NCI-H69 (cell line): ENCODE measurements at places on chromosomes 16 and 17.
A peak's percentile ranks its signal among the peaks of the same experiment; 100 is the strongest.

DNA sequence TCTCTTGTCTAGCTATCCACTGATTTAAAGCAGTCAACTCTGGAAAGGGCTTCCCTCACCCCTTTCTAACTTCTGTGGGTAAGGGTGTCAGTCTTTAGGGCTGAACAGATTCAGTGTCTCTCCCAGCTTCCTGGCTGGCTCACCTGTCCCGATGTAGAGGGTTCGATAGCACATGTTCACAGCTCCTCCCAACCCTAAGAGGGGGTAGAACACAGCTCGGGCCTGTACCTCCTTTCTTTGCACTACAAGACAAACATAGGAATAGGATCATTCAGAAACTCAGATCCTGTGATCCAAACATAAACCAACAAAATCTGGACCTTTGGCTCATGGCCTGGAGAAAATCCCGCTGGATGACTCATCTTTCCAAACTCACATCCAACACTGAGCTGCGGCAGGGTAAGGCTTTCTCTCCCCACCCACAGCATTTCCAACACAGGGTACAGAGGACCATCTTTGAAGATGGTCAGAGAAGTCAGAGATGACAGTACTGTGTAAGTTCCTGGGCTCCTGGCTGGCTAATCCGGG lies 5.8 kb upstream of the DHRS13 start:
- no peak for DNase-seq

- DNase-seq, result peak; percentile 16
Observed at GRCh38 chr16:64762211-64762610, 359.7 kb downstream of the CDH11 start.

DNA sequence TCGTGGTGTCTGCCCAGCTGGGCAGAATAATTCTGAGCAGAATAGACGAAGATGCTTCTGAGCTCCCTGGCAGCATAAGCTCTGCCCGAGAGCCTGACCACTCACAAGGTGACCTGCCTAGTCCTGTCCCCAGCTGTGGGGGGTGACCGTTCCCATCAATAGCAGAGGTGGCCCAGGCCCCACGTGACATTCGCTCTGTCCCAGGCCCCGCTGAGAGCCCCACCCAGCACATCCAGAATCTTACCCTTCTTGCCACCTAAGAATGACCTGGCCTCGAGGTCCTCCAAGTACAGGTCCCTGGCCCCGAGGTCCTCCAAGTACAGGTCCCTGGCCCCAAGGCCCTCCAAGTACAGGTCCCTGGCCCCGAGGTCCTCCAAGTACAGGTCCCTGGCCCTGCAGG lies 695 bp upstream of the TMEM204 start:
- DNase-seq, result no peak

GRCh38 chr17:68731465-68731864 lies 130.3 kb upstream of the FAM20A start:
- no peak for DNase-seq

DNA sequence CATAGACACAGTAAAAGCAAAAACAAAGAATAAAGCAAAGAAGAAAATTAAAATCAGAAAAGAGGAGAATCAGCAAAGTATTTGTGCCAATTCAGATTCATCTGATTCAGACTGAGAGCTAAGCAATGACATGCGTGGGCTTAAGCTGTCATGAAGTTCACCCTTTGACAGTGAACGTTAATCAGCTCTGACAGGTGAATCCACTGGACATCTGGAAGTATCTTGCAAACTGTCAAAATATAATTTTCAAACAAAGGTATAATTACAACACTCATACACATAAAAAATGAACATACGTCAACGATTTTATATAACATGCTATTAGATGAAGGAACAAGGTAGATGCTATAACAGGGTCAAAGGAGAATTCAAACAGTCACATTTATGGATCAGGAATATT lies 596.3 kb upstream of the SALL1 start:
- DNase-seq, result peak; percentile 56

DNA sequence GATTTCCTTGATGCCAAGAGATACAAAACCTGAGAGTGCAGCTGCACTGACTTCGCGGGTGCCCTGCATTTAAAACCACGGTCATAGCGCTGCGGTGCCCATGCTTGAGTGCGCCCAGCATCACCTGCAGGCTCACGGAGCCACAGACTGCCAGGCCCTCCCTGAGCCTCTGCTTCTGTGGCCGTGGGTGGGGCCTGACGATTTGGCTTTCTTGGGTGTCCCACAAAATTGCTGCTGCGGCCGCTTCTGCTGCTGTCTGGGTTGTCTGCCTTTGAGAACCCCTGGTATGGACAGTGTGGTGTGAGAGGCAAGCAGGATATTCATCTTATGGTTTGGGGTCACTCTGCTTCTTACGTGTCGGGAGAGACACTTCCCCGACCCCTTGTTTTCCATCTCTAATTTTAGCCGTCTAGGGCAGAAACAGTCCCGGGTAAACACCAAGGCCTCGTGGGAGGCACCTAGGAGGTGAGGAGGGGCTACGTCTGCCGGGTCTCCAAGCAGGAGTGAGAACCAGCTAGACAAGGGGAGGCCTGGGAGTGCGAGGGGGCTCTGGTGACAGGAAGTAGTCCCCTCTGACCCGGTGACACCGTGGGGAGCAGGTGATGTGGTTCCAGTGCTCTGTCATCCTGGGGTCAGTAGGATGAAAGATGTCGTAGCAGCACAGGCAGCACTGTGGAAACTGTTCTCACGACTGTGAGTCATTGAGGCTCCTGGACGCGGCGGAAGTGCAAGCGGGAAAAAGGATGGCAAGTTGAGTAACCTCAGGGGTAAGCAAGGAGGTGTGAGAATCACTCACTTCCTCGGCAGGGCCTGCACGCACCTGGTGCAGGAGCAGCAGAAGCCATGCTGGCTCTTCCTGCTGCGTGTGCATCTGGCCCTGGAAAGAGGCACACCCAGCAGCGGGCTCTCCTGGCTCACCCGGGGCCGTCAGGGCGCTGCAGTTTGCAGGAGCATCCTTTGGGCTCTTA lies 176.3 kb downstream of the RPTOR start:
- peak; percentile 90 for DNase-seq

DNA sequence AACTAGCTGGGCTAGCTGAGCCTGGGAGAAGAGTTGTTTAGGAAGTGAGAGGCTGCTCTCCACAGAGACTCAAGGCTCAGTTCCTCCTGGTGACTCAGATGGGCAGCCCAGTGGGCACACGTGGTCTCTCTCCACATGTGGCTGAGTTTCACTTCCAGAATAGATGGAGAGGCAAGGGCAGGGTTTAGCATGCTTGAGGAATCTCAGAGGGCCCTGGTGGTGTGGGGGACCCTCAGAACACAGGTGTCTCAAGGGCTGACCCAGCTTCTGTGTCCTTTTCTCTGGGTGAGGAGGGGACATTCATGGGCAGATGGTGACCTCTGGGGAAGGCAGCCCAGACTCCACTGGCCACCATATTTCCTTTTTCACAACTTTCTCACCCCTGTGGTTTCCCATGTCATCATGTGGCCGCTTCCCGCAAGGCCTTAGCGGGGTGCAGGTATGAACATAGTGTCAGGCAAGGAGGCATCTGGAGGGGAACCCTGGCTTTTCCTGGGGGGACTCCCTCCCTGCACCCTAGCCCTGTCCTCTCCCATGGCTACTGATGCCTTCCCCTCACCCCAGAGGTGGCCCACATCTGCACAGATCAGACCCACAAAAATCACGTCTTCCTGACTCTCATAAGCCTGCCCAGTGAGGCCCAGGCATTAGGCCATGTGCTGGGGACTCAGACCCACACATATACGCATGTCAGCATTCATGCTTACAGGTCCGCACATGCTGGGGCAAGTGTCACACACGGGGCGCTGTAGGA lies 3.3 kb downstream of the GRN start:
- DNase-seq, result no peak

DNA sequence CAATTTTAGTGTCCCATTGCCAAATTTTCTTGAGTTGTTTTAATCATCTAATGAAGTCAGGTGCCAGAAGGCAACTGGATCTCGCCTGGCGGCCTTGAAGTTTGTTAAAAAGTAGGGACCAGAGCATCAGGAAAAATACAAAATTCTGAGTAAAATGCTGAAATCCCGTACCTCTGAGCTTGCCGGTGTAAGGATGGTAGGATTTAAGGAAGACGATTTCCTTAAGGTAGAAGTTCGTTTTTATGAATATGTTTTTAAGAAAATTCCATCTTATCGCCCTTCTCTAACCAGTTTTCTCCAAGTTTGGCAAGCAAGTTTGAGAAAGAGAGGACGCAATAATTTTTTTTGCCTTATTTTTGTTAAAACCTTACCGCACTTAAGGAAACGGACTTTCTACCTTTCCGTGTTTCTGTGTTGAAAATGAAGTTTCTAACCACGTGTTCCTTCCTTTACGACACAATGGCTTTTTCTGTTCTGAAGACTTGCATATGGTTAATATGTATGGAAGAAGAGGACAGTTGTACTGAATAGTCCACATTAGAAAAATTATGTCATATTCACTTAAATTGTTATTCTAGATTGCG lies 748 bp downstream of the ATF7IP2 start:
- DNase-seq, result no peak

- no peak for DNase-seq
Observed at GRCh38 chr17:65185668-65186382, 48.7 kb downstream of the RGS9 start.

DNA sequence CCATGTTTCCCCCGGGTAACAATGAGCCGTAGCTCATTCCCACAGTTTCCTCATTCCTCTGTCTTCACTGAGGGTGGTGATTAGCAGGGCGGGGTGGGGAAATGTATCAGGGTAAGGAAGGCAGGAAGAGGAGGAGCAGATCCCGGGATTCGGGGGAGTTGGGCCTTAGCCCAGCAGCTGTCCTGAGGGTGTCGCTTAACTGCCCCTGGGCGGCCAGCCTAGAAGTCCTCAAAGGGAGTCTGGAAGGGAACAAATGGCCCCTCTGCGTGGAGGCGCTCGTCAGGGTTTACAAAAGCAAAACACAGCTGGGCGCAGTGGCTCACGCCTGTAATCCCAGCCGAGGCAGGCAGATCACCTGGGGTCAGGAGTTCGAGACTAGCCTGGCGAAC lies 14.3 kb downstream of the MLYCD start:
- DNase-seq, result peak; percentile 48

GRCh38 chr17:75875940-75876189 lies 2.5 kb downstream of the TRIM47 start:
- DNase-seq, result no peak

GRCh38 chr17:56110463-56111135 lies 42.7 kb upstream of the ANKFN1 start:
- DNase-seq, result peak; percentile 36

- DNase-seq, result no peak
Observed at GRCh38 chr17:7710301-7710700, 5.3 kb downstream of the EFNB3 start.

- no peak for DNase-seq
Observed at GRCh38 chr16:6104428-6104827, 1006.8 kb upstream of the EEF2KMT start.

GRCh38 chr16:79573884-79574283 lies 26.7 kb downstream of the MAF start:
- no peak for DNase-seq

DNA sequence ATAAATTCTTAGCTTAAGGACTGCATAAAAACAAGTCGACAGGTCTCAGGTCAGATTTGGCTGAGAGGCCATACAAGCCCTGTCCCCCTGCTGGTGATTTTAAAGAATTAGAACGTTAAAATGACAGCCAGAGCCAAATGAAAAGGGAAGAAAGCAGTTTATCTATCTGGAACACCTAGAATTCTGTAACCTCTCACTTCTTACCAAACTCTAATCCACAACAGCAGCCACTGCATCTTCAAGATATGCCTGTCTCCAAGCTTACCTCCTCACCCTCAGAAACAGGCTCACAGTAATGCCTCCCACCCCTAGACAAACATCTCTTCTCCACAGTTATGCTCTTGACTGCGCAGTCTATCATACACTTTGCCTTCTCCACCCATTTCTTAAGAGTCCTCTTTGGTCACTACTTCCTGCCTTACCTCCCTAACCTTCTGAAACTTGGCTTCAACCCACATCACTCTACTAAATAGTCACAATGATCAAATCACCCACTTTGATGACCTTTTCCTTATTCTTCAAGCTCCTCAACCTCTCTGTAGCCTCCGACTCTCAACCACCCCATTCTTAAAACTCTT lies 14.2 kb downstream of the ANKFY1 start:
- DNase-seq, result peak; percentile 23

GRCh38 chr17:54608634-54609155 lies 292.0 kb upstream of the TOM1L1 start:
- DNase-seq, result no peak

DNA sequence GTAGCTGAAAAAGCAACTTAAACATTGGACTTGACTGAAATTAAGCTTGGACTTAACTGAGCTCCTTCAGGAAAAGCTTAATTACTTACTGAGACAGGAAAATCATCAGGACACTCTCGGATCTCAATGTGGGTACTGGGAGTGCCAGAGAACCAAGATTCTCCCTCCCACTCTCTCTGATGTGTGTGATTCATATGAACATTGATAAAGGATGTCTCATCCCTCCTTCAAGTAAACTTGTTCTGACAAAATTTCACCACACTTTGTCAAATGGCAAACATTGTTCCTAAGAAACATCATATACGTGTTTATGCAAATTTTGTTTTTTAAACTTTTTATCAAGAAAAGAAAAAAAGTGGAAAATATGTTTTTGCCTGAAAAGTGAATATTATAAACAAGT lies 4.1 kb upstream of the SLFN5 start:
- DNase-seq, result no peak

GRCh38 chr16:31036691-31037090 lies 3.3 kb downstream of the STX4 start:
- DNase-seq, result no peak

- no peak for DNase-seq
Observed at GRCh38 chr16:67181346-67181745, 2.4 kb downstream of the MATCAP1 start.

GRCh38 chr16:76387994-76388393 lies 110.8 kb downstream of the CNTNAP4 start:
- DNase-seq, result no peak

GRCh38 chr16:88747588-88748301 lies 37.3 kb downstream of the PIEZO1 start:
- peak; percentile 69 for DNase-seq

DNA sequence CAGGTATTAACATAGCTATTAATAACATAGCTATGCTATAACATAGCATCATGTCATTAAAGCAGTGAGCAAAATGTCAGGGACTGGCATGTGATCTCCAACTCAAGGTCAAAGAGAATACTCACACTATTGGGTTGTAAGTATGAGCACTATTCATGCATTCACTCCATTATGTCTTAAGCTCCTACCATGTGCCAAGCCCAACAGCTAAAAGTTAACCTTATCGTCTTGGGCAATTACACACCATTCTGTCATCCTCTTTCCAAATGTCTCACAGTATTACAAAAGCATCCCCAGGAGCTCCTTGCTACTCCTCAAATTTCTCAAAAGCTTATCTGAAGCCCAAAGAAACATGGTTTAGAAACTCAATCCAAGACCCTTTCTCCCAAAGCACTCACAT lies 22.0 kb upstream of the NOG start:
- no peak for DNase-seq

DNA sequence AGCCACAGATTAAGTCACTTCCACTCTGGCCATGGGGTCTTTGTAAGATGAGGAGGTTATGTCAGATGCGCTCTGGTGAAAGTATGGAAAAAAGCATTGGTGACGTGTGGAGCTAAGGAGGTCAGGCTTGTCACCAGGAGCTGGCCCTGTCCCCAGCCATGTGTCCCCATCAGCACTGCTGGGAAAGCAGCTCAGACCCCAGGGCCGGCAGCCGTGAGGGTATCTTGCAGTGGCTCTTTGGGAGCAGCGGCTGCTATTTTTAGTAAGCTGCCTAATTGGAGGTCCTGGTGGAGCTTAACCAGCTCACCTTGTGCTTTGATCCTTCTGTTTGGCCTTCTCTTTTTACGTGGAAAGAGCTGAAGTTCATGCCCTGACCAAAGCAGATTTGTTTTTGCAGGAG lies 60.9 kb downstream of the MPRIP start:
- no peak for DNase-seq
